Right cardiac atrium (tissue), 5 donors: ENCODE measurements at places on chromosomes 2 and 18.

GRCh38 chr2:96116424-96116878 is at the start of gene ADRA2B:
Gene ADRA2B (minus strand): TSS chr2:96116571. CDS start chr2:96116149, 422 bp downstream.
- peak; percentile 76 for DNase-seq

DNA sequence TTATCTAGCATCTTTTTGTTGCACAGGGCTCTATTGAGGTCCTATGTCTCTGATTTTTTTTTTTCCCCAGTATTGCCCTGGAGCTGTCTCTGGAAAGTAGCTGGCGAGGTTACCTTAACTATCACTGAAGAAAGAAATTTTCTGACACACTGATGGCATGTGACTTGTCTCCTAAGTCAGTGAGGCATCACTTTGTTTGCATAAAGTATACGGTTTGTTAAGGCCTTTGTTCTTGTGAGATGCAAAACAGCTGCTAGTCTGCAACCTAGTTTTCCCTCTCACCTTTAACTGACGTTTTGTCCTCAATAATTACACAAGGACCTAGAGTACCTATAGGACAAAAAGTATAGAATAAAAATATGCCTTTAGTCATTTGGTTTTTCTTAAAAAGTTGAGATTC is 41.8 kb downstream of the UBXN4 start:
- no peak for DNase-seq

DNA sequence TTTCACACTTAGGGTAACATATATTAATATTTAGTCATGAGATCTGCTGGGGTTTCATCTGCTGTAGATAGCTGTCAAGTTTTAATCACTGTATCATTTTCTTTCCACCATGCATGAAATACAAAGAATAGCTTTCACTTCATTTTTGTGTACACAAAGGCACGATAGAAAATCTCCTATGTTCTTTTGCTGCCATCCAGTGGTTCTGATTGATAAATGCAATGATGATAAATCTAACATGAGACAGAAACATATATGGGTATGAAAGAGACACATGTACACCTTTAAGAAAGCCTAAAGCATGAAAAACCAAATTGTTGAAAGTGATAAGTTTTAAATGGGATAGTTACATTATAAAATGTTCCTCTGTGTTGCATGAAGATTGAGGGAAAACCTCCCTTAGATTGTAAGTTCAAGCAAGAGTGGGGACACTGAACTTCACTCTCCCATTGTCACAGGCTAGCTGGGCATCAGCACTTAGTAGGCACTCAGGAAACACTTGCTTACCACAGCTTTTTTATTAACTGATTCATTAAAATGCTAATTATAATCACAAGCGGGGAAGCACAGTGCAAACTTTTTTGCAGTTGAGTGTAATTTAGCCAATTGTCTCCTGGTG is 31.2 kb downstream of the C1D start:
- no peak for DNase-seq

DNA sequence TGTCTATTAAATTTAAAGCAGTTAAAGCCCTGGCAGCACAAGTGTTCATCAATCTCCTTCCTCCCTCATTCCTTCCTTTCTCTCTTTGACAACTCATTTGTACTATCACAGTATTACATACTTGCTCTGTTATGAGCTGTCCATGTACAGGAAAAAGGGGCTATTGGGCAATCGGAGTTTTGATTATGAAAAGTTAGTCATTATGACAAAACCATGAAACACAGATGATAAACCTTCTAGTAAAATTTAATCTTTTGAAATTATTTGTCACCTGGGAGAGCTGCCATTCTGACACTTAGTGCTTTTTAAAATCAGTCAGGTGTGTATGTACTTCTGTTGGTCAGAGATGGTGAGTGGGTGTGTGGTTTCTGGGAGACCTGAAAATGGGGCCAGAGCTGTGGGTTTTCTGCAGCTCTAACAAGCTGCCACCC is 39.4 kb downstream of the MAP4K4 start:
- DNase-seq = no peak

- DNase-seq = no peak
These were observed 232.3 kb upstream of the MEIS1 start for GRCh38 chr2:66202586-66202985.

- no peak for DNase-seq
These were observed 421 bp upstream of the CNTNAP5 start for GRCh38 chr2:124024561-124025170.

DNA sequence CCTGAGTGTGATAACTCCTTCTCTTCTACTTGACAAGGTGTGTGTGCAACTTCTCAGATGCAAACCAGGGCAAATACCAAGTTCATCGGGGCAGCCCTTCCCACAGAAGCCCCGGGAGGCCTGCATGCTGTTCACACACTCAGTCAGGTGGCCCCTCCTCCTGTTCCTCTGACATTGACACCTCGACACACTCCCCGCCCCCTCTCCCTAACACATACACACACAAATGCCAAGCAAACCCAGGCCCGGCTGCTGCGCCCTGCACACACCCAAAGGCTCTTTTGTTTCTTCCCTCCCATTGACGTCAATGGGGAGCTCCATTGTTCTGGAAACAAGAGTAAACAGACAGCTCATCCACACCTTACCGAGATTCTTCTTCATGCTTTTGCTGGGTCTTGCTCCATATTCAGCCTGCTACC is 1.7 kb upstream of the PER2 start:
- peak; percentile 65 for DNase-seq

DNA sequence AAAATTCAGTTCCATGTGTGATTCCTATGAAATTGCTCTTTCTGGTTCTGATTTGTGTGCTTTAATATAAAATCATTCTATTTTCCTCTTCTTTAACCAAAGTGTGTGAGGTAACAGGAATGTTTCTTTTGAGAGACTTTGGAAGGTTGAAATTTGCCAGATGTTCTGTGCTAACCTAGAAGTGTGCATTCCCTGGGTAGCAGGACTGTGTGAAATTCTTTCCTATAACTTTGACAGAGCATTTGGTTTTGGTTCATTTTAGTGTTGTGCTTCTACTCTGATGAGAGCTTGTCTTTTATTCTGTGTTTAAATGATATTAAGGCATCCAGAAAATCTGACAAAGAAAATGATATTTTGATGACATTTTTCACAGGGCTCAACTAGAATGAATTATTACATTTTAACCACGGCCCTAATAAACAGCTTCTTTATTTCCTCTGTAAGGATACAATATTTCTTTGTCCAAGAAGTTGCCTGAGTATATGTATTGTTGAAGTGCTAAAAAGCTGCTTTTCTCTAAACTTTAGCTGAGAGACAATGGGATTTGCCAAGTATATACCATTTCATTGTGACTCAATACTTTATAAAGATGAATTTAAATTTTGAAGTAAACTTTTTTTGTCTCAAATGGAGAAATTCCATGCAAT is 34.7 kb upstream of the DLX1 start:
- no peak for DNase-seq

DNA sequence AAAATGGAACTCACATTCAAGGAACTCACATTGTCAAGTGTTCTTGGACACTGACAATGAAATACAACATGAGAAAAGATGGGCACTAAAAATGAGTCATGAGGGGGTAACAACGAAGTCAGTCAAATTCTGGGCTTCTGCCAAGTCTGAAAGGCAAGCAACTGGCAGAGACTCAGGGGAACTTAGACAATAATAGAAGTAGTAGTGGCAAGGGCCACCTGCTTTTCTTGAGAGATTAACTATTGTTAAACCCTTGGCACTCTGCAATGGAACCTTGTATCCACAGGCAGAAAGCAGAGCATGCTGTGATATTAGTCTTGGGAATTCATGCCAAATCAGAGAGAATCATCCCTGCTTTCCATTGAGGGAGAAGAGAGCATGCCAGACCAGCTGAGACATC is 382.6 kb upstream of the CDH2 start:
- DNase-seq = no peak
